ENCODE measurements at places on chromosomes 5 and 9.

DNA sequence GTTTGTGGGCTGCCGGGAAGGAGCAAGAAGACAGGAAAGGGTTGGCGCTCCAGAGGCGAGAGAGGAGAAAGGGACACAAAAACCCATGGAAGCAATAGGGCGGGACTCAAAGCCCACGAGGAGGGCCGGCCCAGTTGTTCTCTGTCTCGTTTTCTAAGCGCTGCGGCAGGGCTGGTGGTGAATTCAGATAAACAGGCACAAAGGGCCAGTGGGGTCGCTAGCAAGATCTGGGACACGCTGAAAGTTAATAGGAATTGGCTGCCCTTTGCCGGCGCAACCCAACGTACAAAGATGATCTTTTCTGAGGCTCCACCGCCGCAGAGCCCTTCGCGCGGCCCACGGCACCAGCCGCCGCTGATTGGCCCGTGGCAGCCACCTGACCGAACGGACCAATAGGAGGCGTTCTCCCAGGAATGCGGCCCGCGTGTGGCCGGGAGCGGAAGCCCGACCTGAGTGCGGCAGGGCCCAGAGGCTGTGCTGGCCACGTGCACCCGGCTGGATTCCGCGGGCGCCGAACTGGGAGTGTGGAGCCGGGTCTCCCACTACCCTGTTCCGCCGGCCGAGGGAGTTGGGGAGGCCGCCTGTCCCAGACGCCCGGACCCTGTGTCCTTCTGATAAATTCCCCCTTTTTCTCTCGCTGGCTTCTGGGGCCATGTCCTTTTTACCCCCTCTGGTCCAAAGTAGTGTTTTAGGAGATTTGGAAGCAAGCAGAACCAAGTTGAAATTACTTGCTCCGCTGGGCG lies 16.8 kb upstream of the NSD1 start:
- DNase-seq = peak; percentile 89

GRCh38 chr5:91938441-91938840 lies 555.3 kb upstream of the ARRDC3 start:
- no peak for DNase-seq

DNA sequence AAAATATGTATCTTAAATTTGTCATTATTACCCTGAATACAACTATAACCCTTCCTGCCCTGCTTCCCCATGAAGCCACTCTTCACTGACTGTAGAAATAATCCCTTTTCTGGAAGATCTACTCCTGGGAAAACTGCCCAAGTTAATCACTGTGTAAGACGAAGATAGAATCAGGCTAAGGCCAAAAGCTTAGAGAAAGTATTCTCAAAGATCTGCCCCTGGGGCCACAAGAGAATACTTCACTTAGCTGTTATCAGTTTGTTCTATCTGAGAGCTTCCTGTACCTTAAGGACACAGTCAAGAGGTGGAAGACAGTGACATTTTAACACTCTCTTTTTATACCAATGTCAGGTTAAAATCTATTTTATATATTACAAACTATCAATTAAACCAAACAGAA lies 33.8 kb downstream of the RNF145 start:
- DNase-seq = peak; percentile 29

DNA sequence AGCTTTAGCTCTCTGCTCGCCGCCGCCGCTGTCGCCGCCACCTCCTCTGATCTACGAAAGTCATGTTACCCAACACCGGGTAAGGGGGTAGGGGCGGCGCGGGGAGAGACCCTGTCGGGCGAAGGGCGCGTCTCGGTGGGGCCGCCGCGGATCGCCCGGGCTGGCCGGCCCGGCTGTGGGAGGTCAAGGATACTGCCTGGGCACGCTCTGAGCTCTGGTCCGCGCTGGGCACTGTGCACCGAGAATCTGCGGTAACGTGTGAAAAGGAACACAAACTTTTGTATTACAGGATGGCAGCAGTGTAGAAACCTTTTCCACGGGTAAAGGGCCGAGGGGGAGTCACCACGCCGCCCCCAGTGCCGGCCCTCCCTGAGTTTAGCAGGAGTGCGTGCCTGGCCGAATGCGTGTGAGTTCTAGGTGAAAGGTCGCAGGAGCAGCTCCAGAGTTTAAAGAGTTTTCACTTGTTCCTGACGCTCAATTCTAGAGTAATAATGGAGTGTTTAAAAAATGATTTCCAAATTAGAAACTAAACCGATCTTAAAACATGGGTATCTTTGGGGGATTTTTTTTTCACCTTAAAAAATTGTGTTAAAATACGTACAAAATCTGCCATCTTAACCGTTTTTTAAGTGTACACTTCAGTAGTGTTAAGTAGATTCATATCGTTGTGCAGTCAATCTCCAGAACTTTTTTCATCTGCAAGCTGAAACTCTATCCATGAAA lies at the start of gene HSDL2:
Gene HSDL2, plus strand, starts transcription at position 7 of the 723 bp plus-strand sequence. Its CDS starts 56 bp downstream, at position 63.
- DNase-seq = peak; percentile 55

- DNase-seq = no peak
Observed at GRCh38 chr9:91185193-91185886, 176.4 kb downstream of the AUH start.

- DNase-seq = no peak
Observed at GRCh38 chr9:90988318-90988717, 186.7 kb downstream of the SYK start.

GRCh38 chr9:136115641-136116359 lies 2.9 kb downstream of the TMEM250 start:
- no peak for DNase-seq

- DNase-seq = no peak
Observed at GRCh38 chr5:135323227-135323626, 75.8 kb downstream of the MACROH2A1 start.

GRCh38 chr5:152813526-152813925 lies 408.4 kb upstream of the NMUR2 start:
- no peak for DNase-seq

GRCh38 chr5:62732677-62733121 lies 154.1 kb downstream of the LRRC70 start:
- DNase-seq = no peak

DNA sequence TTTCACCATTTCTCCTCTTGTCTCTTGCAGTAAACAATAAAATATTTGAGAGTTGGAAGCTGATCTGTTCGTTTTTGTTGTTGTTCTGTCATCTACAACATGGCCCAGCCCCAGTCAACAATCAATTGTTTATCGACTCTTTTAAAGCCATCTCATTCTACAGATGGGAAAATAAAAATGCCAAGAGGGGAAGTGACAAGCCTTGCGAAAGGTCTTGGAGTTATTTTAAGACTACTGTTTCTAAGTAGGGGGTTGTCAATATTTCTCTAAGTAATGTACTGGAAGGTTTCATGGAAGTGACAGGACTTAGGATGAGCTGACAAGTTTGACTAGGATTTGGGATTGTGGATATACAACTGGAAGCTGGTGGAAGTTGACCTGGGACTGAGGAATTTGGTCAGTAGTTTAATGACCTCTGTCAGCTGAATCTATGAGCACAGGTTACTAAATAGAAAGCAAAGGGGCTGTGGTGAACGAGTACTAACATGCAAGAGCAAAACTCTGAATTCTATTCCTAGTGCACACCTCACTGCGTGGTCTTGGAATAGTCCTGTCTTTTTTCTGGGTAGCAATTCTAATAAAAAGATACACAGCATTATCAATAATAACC lies 57.5 kb upstream of the ADRB2 start:
- DNase-seq = no peak

DNA sequence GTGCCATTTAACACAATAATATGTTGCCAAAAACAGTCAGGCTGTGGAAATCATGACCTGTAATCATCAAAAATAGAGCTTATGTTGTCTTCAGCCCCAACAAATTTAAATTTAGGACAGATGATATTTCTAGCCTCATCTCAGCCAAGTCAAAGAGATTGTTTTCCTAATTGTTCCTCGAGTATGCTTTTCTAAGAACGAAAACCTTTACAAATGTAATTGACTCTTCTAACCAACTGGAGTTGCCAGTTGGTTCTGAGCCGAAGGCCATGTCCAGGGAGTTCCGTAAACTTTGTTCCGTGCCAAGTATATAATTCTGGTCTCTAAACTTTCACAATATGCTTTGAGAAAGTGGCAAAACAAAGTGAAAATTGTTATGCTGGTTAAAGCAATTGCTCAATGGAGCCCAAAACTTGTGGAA lies 160.8 kb downstream of the CEMIP2 start:
- no peak for DNase-seq

- peak; percentile 27 for DNase-seq
Observed at GRCh38 chr5:65141493-65141892, 340.2 kb downstream of the ADAMTS6 start.

GRCh38 chr5:133845271-133845670 lies 123.2 kb downstream of the C5orf15 start:
- no peak for DNase-seq

DNA sequence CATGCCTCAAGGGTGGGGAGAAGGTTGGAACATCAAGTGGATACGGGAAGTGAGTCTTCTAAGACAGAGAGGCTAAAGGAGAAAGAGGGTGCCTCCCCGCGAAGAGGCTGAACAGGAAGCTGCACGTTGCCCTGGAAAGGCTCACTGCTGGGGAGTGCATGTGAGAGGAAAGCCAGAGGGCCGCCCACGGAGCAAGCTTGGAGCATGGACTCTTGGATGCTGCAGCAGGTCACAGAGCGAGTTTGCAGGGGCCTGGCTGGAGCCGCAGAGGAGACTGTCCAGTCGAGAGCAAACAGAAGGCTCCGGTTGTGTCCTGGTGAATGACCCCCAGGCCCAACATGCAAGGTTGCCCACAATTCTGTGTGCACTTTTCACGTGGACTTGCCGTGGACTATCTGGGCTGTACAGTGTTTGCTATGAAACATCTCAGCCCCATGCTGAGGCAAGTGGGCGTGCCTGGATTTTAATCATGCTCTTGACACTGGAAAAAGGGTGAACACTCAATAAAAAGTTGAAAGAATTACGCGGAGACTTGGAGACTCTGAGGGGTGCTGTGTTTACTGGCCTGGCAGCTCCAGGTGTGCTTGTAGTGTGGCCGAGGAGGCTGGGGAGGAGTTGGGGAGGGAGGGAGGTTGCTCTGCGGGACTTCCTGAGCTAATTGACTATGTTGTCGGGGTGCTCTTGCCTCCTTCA lies 54.5 kb upstream of the GARNL3 start:
- DNase-seq = no peak

- no peak for DNase-seq
Observed at GRCh38 chr5:135568246-135568645, 10.5 kb downstream of the CXCL14 start.

DNA sequence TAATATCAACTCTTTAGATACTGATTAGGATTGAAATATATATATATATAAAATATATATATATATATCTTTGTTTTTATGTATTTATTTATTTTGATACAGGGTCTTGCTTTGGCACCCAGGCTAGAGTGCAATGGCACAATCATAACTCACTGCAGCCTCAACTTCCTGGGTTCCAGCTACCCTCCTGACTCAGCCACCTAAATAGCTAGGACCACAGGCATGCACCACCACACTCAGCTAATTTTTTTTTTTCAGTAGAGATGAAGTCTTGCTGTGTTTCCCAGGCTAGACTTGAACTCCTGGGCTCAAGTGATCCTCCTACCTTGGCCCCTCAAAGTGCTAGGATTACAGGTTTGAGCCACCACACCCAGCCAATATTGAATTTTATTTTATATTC lies 20.6 kb upstream of the CDH6 start:
- DNase-seq = no peak

GRCh38 chr5:135384898-135385297 lies 14.1 kb downstream of the MACROH2A1 start:
- DNase-seq = no peak

DNA sequence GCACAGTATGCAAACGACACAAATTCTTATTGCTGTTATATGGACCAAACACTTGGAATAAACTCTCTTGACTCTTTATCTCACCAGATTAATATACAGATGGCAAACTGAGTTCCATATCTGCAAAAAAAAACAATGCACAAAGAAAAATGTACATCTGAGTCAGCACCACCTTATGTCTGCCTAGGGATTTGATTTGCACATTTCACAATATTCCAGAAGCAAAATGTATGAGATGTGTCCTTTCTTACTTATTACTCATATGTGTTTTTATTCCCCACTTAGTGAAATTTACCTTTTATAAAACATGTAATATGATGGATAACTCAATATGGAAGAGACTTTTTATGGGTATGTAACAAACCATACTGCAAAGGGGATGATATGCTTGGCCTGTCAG lies 236.9 kb downstream of the GLIS3 start:
- DNase-seq = no peak

DNA sequence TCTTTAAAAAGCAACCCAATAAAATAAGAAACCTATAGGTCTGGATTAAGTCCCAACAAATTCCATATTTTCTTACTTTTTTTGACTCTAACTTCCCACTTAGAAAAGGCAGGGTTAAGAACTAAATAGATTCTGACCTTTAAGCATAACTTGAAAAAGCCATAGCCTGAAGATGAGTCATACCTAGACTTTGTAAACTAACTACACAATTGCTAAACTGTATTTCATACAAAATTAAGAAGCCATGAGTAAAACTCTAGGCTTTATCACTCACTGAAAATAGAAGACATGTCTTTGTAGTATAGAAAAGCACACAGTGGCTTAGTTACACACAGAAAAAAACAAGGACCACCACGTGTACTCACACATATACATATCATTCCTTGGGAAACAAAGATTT lies 51.5 kb downstream of the MLLT3 start:
- no peak for DNase-seq

DNA sequence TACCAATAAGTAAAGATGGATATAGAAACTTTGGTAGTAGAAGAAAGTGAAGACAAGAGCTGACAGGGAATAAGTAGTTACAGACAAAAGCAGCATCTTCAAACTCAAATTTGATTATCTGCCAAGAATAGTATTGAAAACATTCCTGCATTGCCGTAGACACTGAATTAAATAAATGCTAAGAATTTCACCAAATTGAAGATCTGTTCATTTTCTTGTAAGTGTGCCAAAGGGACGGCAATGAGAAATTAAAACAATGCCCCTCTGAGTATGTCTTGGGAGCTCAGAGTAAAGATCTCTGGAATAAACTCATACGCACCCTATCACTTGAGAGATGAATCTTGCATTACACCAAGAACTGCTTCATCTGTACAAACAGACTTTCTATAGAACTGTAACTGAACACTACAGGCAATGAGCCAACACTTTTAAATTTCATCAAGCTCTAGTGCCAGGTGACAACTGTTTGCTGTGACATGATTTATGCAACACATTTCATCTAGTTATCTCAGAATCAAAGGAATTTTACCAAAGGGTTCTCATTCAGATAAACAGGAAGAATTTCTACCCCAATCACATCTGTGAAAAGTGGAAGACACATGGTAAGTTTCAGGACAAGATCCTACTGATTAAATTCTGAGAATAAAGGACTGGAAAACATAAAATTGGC lies 66.9 kb downstream of the RFX3 start:
- DNase-seq = no peak

- no peak for DNase-seq
Observed at GRCh38 chr5:54384356-54384933, 71.1 kb upstream of the HSPB3 start.

DNA sequence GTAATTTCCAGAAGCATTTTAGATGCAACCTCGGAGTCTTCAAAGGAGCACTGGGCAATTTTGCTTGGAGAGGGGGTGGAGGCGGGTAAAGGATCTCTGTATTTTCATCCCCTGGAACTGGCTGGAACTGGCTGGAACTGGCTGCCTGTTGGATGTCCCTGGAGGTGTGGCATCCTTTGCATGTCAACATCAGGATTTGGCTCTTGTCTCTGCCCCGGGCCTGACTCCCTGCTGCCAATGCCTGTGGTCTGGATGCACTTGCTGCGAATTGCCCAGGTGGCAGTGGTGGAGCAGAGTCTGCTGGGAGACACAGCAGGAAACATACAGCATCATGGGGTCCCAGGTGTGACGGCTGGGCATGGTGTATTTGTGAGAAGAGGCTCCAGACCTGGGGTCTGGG lies 391.3 kb downstream of the GADD45G start:
- no peak for DNase-seq

GRCh38 chr5:16784088-16784487 lies 152.0 kb downstream of the MYO10 start:
- DNase-seq = no peak

- DNase-seq = no peak
Observed at GRCh38 chr9:89038382-89039103, 47.3 kb downstream of the S1PR3 start.
